Activated naive CD4-positive, alpha-beta T cell treated with anti-CD3 and anti-CD28 coated beads for 36 hours (primary cell): ENCODE measurements at places on chromosomes 13 and 19. TPM values are rescaled to one million over a fixed set of nuclear protein-coding genes. Genes with fewer than 3 reads are reported as not detected.

Gene RAB3A
- 6.0 TPM for total RNA-seq

Gene ZNF568
- total RNA-seq, result 6.3 TPM

Gene ZGLP1
- 1.1 TPM for total RNA-seq

Gene GRIK5
- 1.9 TPM for total RNA-seq

Gene SELENOV
- total RNA-seq, result not detected

DNA sequence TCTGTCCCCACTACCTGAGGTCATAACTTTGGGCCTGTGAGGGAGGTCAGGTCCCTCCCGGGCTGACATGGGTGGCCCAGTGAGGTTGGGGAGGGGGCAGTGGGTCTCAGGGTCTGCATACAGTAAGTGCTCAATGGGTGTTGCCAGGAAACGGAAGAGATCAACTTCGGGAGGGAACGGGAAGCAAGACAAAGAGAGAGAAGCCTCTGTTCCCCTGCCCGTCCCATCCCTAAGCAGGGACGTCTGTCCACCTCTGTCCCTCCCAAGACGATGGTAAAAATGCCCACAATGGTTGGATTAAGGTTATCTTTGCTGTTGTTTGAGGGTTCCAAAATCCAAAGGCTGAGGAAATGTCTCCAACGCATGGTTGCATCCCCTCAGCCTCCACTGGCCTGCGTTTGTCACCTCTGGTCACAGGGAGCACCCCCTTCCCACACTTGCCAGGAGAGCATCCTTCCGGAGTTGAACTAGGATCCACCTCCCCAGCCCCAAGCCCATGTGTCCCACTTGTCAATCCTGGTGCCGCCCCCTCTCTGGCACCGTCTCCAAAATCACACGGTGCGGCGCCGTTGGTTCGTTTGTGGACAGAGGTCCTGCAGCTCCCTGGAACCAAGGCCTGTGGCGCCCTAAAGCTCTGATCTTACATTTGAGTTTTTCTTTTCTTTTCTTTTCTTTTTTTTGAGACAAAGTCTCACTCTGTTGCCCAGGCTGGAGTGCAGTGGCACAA lies 774 bp upstream of the HOMER3 start:
- DNase-seq, result no peak

- no peak for DNase-seq
These were observed 24.4 kb upstream of the RPL21 start for GRCh38 chr13:27226991-27227390.

- DNase-seq, result peak; percentile 82
These were observed 4.2 kb downstream of the LTBP4 start for GRCh38 chr19:40605216-40605971.

DNA sequence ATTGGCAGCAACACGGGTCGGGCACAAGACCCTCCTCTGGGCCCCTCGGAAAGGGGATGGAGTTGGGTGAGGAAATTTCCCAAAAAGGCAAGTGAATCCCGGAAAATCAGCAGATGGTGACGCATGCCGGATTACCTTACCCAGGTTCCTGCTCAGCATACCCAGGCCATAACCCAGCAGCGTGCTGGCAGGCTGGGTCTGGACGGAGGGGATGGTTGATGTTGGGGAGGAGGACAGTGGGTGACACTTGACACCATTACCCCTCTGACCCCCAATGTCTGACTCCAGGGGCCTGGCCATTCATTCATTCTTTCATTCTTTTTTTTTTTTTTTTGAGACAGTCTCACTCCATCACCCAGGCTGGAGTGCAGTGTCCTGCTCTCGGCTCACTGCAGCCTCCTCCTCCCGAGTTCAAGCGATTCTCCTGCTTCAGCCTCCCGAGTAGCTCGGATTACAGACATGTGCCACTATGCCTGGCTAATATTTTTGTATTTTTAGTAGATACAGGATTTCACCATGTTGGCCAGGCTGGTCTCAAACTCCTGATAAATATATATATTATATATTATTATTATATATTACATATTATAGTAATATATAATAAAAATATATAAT lies 799 bp downstream of the PVR start:
- peak; percentile 23 for DNase-seq

GRCh38 chr13:76929320-76929719 lies 19.0 kb upstream of the ACOD1 start:
- no peak for DNase-seq

GRCh38 chr19:41871573-41872383 lies 5.3 kb upstream of the CD79A start:
- DNase-seq, result peak; percentile 89

- DNase-seq, result peak; percentile 60
These were observed 49.5 kb downstream of the RFX2 start for GRCh38 chr19:6060600-6061375.

GRCh38 chr13:51618626-51619025 lies 34.4 kb downstream of the WDFY2 start:
- no peak for DNase-seq

DNA sequence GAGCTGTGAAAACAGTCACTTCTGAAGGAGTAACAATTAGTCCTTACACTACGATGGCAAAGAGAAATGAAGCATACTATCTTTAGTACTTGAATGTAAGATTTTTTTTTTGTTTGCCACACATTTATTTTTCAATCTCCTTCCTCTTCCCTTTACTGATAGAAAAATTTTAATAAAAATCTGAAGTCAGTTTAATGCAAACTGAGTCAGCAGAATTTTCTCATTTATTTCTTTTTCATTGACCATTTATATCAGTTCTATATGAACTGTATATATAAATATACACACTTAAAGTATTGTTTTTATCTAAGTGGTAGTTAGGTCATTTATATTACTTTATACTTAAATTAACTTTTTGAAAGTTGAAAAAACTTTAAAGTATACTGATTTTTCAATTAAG lies 1009.1 kb upstream of the SPRY2 start:
- DNase-seq, result no peak

- DNase-seq, result no peak
These were observed 148.9 kb downstream of the ZNF737 start for GRCh38 chr19:20416661-20417060.

DNA sequence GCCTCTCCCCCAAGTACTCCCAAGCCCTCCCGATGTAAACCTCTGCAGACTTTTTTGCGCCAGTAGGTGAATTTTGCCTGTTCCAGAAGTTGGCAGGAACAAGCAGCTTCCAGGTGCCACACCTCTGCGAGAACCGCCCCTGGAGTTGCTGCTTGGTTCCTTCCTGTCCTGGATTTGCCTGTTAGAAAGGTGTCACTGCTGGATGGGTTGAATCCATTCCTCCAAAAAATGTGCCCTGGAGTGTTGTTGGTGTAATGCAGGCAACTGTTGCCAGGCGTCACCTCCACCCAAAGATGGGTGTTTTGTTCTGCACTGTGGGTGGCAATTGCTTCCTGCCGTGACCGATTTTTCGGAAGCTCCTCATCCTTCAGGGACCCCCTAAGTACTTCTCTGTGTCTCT lies 5.7 kb downstream of the PGPEP1 start:
- DNase-seq, result no peak

DNA sequence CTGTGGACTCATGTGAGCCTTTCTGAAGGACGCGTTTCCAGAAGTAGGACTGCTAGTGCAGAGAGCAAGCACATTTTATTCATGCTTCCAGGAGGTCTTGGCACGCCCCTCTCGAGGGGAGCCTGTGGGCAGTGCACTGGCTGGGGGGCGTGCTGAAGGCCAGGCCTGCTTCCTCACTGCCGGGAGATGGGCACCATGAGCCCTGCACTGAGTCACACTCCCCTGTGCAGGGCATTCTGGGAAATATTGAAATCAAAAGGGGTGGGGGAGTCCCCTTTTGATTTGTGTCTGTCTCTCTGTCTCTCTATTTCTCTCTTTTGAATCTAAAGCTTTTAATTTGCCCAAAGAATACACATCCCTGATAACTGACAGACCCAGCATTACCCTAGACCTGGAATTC lies 34.0 kb downstream of the DPF1 start:
- peak; percentile 55 for DNase-seq

DNA sequence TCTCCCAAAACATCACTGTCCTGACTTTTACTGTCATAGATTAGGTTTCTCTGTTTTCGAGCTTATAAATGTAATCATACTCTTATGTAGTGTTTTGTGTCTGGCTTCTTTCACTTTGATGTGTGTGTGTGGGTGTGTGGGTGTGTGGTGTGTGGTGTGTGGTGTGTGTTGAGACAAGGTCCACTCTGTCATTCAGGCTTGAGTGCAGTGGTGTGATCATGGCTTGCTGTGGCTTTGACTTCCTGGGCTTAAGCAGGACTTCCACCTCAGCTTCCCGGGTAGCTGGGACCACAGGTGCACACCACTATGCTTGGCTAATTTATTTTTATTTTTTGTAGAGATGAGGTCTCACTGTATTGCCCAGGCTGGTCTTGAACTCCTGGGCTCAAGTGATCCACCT lies 59.6 kb downstream of the PDS5B start:
- peak; percentile 23 for DNase-seq

DNA sequence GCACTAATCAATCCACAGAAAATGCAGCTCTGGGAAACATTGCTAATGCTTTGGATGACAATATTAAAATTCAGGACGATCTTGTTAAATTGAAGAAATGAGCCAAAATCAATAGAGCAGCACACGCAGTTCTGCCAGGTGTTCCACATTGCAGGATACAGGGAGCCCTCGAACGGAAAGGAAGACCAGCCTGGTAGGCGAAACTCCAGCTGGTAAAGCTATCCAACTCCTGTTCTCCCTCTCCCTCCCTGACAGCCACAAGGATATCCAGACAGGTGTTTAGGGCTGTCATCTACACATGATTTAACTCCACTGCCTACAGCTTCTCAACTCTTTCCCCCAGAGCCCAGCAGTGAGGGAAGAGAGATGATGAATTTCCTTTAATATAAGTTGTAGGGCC lies 67.7 kb downstream of the EPSTI1 start:
- no peak for DNase-seq

DNA sequence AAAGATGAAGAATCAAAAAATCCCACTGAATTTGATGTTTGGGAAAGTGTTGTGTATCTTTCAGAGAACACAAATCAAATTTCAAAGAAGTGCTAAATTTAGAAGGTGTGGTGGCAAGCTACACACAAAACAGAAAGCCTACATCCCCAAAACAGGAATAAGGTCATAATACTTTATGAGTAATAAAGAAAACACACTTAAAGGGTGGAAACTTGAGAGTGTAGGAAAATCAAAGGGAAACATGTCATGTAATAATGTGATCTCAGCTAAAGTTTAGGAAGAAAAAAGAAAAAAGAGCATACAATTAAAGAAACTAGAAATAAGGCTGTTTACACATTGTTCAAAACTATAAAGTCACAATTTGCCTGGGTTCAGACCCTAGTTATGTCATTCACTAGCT lies 668.7 kb downstream of the PCDH17 start:
- no peak for DNase-seq

GRCh38 chr13:43933378-43933777 lies 53.7 kb downstream of the LACC1 start:
- DNase-seq, result no peak

- no peak for DNase-seq
These were observed 28.2 kb downstream of the GPC6 start for GRCh38 chr13:93254775-93255174.

DNA sequence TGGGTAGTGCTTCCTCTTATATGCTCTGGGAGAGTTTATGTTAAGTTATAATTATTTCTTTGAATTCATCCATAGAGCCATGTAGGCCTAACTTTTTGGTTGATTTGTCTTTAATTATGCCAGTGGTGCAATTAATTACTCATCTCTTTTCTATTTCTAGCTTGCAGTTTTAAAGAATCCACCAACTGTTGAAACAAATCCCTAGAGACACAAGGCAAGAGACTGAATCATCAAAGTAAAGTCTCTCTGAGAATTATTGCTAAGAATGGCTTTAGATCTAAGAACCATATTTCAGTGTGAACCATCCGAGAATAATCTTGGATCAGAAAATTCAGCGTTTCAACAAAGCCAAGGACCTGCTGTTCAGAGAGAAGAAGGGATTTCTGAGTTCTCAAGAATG lies 5.9 kb upstream of the ZNF551 start:
- DNase-seq, result no peak

DNA sequence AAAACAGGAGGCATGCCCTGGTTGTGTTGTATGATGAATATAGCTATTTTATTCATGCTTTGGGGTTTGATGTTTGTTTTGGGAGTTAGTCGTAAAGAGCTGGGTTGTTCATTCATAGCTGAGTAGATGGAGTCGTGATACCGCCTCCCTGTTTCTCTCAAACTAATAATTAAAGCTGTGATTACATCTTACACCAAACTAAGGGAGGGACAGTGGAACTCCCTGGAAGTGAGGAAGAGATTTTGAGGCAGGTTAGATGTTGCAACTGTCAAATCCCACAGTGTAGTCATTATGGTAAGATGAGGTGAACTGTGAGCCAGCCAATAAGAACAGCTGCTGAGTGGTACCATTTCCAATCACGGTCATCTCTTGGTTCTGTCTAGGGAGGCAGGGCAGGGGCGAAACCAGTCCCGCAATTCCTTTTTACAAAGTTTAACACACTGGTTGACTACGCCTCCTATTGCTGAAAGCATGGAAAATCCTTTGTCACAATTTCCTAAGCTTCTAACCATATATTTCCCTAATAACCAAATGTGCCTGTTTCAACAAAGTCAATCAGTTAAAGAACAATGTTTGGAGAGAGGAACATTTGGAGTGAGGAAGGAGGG lies 207.6 kb upstream of the SERP2 start:
- DNase-seq, result no peak

- DNase-seq, result no peak
These were observed 16.0 kb downstream of the ILF3 start for GRCh38 chr19:10670182-10670581.

DNA sequence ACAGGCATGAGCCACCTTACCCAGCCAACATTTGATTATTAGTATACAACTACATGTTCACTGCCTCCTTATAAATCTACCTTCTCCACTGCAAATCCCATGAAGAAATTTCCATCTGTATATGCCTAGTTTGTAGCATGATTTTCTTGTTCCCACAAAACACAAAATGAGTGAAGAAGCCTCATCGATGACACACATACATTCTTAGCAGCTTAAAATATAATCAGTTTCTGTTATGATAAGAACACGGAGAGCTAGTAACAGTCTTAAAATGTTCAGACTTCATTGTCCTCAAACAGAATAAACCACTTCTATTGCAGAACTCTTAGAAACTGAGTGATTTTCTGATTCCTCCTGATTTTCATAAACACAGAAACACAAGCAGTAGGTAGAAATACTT lies 740.5 kb downstream of the PCDH9 start:
- no peak for DNase-seq

DNA sequence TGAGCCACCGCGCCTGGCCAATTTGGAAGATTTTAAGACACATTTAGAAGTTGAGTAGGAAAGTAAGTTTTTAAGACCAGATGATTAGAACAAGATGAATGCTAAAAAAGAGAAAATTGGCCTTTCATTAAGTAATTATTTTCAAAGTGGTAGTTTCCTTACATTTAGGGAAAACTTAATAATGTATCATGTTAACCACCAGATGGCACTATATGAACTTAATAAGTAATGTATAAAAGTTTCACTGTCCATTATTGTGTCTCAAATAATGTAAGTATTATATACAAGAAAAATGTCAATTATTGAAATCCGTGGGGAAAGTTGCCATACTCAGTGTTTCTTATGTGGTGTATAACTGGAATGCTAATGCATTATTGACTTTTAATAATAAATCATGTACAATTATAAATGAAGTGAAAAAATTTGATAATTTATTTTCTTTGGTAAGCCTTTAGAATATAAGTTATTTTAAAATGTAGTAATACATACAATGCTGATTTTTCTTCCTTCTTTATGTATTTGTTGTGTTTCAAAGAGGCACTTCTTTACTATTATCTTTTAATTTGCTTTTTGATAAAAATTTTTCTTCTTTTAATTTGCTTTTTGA lies 29.2 kb downstream of the COG6 start:
- no peak for DNase-seq
